SHP77 (cell line): ENCODE measurements at places on chromosomes 1 and 21.

- no peak for DNase-seq
These were observed 20.2 kb downstream of the RERE start for GRCh38 chr1:8797216-8797615.

DNA sequence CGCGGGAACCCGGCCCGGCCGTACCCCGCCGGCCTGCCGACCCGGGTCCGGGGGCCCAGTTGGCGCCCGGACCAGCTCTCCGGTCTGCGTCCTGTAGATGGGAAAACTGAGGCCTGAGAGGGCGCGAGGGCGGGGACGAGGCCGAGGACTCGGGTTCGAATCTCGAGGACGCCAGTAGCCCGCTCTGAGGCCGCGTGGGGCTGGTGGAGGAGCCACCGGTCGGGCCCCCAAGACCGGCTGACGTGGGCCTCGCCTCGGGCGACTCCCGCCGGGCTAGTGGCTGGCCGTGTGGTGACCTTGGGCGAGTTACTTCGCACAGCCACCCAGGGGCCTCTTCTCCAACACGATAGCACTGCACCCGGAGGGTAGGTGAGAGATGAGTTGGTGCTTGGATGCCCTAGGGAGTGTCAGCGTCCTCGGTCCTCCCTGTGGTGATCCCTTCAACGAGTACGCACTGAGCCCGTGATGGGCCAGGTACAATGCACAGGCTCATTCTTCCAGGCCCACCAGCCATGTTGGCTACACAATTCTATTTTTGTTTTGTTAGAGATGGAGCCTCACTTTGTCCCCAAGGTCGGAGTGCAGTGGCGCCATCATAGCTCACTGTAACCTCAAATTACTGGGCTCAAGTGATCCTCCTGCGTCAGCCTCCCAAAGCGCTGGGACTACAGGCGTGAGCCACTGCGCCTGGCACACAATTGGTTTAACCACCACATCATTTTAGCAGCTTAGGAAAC is 404 bp upstream of the SCMH1 start:
- peak; percentile 34 for DNase-seq

DNA sequence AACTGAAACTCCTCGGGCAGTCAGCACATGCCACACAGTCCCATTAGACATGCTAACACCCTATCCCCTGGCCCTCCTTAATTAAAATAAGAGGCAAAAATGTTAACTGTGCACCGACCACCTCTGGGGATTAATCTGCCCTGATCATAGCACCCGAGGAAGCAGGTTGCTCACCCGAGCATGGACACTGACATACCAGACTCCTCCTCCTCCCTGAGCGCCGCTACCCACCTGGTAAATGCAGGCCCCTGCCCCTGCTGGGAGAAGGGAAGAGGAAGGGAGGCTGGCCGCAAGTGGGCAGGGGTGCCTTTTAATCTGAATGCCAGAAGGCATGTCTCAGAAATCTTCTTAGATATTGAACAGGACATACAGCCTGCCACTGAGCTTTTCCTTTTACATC is 360.9 kb downstream of the RRAGC start:
- no peak for DNase-seq

- no peak for DNase-seq
These were observed 3.6 kb downstream of the PEA15 start for GRCh38 chr1:160208557-160209320.

DNA sequence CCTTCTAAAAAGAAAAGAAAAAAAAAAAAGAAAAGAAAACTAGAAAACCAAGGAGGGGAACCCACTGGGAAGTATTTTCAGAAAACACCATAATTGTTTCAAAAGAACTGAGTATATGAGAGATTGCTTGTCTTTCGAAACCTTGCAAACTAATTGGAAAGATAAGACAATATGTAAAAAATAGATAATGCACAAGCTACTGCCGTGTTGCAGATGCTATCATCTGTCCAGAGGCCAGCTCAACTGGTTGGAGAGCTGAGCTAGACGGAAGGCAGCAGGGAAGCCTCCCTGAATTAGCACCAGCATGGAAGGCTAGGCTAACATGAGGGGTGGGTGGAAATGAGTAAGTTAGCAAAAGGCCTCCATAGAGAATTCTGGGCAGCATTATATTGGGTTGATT is 16.2 kb upstream of the CACHD1 start:
- no peak for DNase-seq

- DNase-seq = no peak
These were observed 13.9 kb upstream of the CD53 start for GRCh38 chr1:110859062-110859461.

GRCh38 chr1:91133248-91133647 is 111.4 kb upstream of the ZNF644 start:
- DNase-seq = no peak

DNA sequence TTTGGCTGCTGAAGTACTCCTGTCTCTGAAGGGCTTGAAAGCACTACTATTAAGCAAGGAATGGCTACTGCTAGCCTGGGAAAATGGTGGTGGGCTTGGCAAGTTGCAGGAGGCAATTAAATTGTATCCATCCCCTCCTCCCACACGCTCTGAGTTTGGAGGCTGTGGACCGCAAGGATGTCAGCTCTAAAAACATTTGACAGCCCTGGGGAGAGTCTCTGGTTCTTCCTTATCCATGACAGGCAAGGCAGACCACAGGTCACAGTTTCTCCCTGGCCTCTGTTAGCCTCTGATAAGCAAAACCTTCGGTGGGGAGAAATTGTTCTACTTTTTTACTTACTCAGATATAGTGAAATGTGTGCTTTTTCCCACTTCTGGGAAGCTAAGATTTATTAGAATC is 46.6 kb downstream of the S1PR1 start:
- no peak for DNase-seq

- DNase-seq = no peak
These were observed 4.2 kb downstream of the STXBP3 start for GRCh38 chr1:108750476-108751181.

DNA sequence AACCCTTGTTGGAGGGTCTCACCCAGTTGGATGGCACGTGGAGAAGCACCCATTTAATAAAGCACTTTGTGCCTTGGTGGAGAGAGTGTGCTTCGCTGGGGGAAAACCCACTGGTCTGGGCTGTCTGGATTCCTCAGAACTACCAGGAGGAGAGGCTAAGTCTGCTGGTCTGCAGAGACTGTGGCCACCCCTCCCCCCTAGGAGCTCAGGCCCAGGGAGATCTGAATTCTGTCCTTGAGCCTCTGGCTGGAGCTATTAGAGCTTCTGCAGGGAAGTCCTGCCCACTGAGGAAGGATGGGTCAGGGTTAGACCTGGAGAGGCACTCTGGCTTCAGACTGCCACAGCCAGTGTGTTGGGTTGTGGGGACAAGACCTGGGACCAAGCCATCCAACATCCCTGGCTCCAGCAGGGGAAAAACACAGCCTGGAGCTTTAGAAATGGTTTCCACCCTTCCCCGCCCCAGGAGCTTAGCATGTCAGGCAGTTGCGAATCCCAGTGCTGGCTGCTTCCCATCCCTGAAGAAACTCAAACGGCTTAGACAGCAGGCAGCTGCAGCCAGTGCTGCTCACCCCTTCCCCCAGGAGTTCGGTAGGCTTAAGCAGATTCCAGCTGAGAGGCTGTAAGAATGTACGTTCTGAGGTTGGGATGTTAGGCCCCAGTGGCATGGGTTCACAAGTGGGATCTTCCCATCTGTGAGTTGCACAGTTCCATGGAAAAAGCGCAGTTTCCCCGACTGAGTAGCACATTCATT is 288.3 kb downstream of the TGFB2 start:
- no peak for DNase-seq
